ENCODE measurements at places on chromosomes 1 and 21.

- DNase-seq, result no peak
Measured at GRCh38 chr1:43247256-43247921, 22.4 kb upstream of the TMEM125 start.

DNA sequence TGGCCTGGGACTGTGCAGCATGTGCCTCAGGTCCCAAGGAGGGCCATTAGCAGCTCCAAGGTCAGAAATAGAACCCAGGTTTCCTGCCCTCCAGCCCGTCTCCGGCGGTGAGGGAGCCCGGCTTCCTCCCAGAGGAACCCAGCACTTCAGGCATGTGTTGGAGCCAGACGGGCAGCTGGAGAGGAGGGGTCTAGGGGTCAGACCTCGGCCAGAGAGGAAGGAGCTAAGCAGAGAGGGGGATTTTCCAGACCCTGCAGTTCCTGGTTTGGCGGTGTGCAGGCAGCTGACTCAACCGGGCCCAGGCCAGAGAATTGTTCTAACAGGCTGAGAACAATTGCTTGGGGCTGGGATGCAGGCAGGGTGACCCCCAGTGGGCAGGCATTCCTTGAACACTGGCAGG is 37.1 kb downstream of the HSPG2 start:
- no peak for DNase-seq

DNA sequence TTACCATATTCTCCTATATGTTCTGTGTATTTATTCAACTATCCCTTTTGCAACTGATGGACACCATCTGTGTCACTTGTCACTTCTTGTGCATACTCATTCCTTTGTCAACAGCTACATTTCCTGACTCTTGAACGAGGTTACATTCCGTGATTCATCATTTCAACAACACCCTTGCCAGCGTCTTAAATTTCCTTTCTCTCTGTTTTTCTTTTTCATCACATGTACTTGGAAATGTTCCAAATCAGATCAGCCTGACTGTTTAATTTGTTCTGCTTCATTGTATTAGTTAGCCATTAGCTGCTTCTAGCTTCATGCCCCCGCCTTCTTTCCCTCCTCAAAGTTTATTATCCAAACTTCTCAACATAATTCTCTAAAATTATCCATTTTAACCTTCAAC is 173.0 kb downstream of the ADGRL4 start:
- DNase-seq, result no peak

- no peak for DNase-seq
Measured at GRCh38 chr1:232548691-232549090, 81.2 kb downstream of the SIPA1L2 start.

Measured in stimulated activated CD4-positive, alpha-beta T cell treated with anti-CD3 and anti-CD28 coated beads, Interleukin-2, amount 100 ng/mL, for 48 hours (primary cell).